ENCODE measurements at places on chromosomes 3 and 15.

- DNase-seq, result no peak
Measured at GRCh38 chr3:192258721-192259120, 468.6 kb downstream of the FGF12 start.

GRCh38 chr3:94036909-94037507, 8.6 kb upstream of the STX19 start:
- DNase-seq, result no peak

DNA sequence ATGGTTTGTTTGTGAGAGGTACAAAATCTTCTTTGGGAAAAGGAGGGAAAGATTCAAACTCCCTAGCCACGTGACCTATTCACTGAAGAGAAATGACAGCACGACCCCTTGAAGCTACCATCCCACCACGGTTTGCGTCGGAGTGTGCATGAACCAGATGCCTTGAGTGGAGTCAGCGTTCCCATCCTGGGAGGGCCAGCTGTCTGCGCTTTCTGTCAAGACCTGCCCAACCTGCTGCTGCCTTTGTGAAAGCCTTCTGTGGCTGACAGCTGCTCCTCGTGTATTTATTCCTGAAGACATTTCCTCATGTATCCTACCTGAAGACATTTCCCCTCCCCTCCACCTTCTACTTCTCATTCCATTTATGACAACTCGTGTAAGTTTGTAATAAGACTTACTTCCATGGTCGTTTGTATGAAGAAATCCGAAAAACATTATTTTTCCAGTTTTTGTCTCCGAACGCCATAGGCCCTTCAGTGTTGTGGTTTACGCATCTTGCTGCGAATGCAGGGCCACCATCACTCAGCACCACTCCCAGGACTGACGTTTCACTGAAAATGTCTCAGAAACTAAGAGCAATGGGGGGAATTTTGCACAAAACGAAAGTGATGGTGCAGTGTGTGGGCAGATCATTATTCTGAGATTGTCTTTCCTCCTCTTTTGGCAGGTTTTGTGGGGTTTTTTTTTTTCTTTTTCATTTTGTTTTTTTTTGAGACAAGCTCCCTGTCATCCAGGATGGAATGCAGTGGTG, 18.9 kb downstream of the EBLN2 start:
- no peak for DNase-seq

- DNase-seq, result no peak
Measured at GRCh38 chr3:97996988-97997387, 24.8 kb upstream of the RIOX2 start.

Measured in cortex of kidney (tissue), 1 donor.